Smooth muscle cell of bladder (primary cell): ENCODE measurements at places on chromosomes 13 and 19. TPM values are rescaled to one million over a fixed set of nuclear protein-coding genes. Genes with fewer than 3 reads are reported as not detected.

The RFPL4A gene
- total RNA-seq: not detected in 2 replicates

The ZNF440 gene
- 7.5 and 7.7 TPM in 2 replicates for total RNA-seq

The PLPP2 gene
- total RNA-seq: 14.4 and 22.1 TPM in 2 replicates

The IZUMO2 gene
- not detected in 2 replicates for total RNA-seq

The HSPB6 gene
- 50.3 and 88.4 TPM in 2 replicates for total RNA-seq

The ITM2B gene
- total RNA-seq: 126 and 161 TPM in 2 replicates

The MCEMP1 gene
- not detected in 2 replicates for total RNA-seq

The JSRP1 gene
- total RNA-seq: 0.37 TPM in 1 of 2 replicates, not detected in the other

The ATP1A3 gene
- total RNA-seq: under 0.01 and 0.09 TPM in 2 replicates

The NBEA gene
- 4.1 and 5.9 TPM in 2 replicates for total RNA-seq

The ZNF850 gene
- 1.6 and 1.7 TPM in 2 replicates for total RNA-seq

The S1PR4 gene
- total RNA-seq: not detected in 2 replicates

The OR10H2 gene
- not detected in 2 replicates for total RNA-seq

The SIGLEC7 gene
- total RNA-seq: 0.09 TPM in 1 of 2 replicates, not detected in the other

The SIGLEC5 gene
- not detected in 2 replicates for total RNA-seq

The PODNL1 gene
- total RNA-seq: 2.1 and 3.1 TPM in 2 replicates

The CALR3 gene
- total RNA-seq: 0.14 TPM in 1 of 2 replicates, not detected in the other

The ZNF83 gene
- 41.7 and 42.2 TPM in 2 replicates for total RNA-seq

The DLEU7 gene
- total RNA-seq: under 0.01 TPM in 1 of 2 replicates, not detected in the other

The EBI3 gene
- not detected in 2 replicates for total RNA-seq

The PSG11 gene
- not detected in 2 replicates for total RNA-seq

The PPFIA3 gene
- total RNA-seq: 1.4 and 1.6 TPM in 2 replicates

The KLK12 gene
- not detected in 2 replicates for total RNA-seq

The VAV1 gene
- total RNA-seq: under 0.01 TPM in 1 of 2 replicates, not detected in the other

The FCAR gene
- total RNA-seq: not detected in 2 replicates

The FAM216B gene
- total RNA-seq: 0.09 and 0.14 TPM in 2 replicates

The CEACAM3 gene
- not detected in 2 replicates for total RNA-seq

The AMH gene
- total RNA-seq: 0.28 and 0.46 TPM in 2 replicates

The CDX2 gene
- under 0.01 TPM in 1 of 2 replicates, not detected in the other for total RNA-seq

The CCDC159 gene
- total RNA-seq: 7.0 and 9.6 TPM in 2 replicates

The KLK6 gene
- not detected in 2 replicates for total RNA-seq

The KLHL1 gene
- total RNA-seq: not detected in 2 replicates

The PSG6 gene
- not detected in 2 replicates for total RNA-seq

The ZNF235 gene
- total RNA-seq: 2.3 and 2.6 TPM in 2 replicates

The SERTM1 gene
- total RNA-seq: under 0.01 TPM in 1 of 2 replicates, not detected in the other

The BEST2 gene
- not detected in 2 replicates for total RNA-seq

The ZNF8 gene
- total RNA-seq: 3.0 and 3.1 TPM in 2 replicates

The DZIP1 gene
- total RNA-seq: 22.5 and 34.1 TPM in 2 replicates

The SOX1 gene
- not detected in 2 replicates for total RNA-seq

The UQCRFS1 gene
- 25.6 and 26.4 TPM in 2 replicates for total RNA-seq

The KIR2DL4 gene
- total RNA-seq: not detected in 2 replicates

The CCDC122 gene
- total RNA-seq: 11.1 and 13.8 TPM in 2 replicates

The SBSN gene
- total RNA-seq: 2.1 and 9.3 TPM in 2 replicates

The CEACAM16 gene
- not detected in 2 replicates for total RNA-seq

The MEIOSIN gene
- not detected in 2 replicates for total RNA-seq

The KCNJ14 gene
- 0.28 and 0.46 TPM in 2 replicates for total RNA-seq

The ZNF585A gene
- total RNA-seq: 8.2 and 8.7 TPM in 2 replicates

The ZNF726 gene
- total RNA-seq: 0.46 and 0.85 TPM in 2 replicates

The CBARP gene
- 1.00 and 1.8 TPM in 2 replicates for total RNA-seq
